Esophagus mucosa (tissue), 1 donor: ENCODE measurements at places on chromosomes 6 and 20. TPM values are rescaled to one million over a fixed set of nuclear protein-coding genes. Genes with fewer than 3 reads are reported as not detected.

RPL7L1 gene
- total RNA-seq, result 62.7 TPM

DNA sequence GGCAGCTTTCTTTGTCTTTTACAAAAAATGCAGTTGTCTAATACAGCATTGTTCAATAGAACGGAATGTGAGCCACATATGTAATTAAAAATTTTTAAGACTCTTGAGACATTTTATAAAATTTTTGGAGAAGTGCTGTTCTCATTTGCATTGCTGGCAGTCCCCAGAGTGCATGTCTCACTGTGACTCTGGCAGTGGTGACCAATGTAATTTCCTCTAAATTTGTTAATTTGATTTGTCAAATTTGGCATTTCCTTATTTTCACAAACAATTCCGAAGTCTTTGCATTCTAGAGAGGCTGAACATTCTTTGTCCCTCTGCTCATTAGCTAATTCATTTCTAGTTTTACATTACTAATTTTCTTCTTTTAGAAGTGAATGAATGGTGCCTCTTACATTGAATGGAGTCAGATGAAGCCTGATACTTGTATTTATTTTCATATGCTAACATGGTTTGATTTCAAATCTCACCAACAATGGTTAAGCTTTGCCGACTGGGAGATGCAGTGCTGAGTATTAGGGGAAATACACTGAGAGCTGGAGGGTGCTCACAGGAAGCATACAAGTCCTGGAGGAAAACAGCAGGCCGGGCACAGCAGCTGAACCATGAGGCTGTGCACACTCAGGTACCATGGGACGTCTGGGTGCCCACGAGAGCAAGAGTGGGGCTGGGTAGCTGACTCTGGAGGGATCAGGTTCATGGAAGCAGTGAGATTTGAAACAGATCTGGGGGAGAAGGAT lies 68.5 kb upstream of the ARMC2 start:
- ATAC-seq, result no peak

DNA sequence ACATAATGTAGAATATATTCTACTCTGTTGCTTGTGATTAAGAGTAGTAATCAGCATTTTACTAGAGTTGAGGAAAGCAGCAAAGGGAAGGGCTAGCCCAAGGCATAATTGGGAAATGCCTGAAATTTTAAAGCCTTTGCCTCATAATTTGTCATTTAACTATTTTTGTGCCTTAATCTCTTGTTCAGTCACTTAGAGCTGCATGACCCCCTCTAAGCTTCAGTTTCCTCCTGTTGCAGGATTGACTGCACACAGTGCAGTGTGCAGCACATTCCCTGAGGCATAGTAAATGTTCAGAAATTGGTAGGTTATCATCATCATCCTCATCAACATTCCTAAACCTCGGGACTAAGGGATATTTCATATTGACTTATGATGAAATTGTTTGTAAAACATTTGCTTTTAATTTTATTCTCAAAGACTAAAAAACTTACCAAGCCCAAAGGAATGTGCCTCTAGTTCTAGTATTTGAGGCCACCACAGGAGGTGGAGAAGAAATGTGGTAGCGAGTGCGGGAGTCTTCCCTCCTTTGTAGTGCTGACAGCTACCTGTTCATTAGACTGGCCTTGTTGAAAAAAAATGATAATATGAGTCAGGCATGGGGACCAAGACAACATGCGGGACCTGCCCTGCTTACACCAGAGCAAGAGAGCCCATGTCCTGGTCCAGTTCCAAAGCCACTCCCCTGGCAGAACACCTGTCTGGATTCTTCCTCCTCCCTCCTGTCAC lies 14.8 kb upstream of the TENT5A start:
- peak; percentile 75 for ATAC-seq

- ATAC-seq, result no peak
These were observed 154.0 kb downstream of the ZDHHC14 start for GRCh38 chr6:157534977-157535339.

GRCh38 chr20:955111-955510 lies 39.0 kb upstream of the ANGPT4 start:
- no peak for ATAC-seq
